Left ventricle myocardium inferior (tissue), 1 donor: ENCODE measurements at places on chromosomes 3 and 15. TPM values are rescaled to one million over a fixed set of nuclear protein-coding genes. Genes with fewer than 3 reads are reported as not detected.

GRCh38 chr3:124115956-124116355, 124.0 kb upstream of the ROPN1 start:
- peak overlapping the region; percentile 69 for H3K27ac ChIP-seq
- no peak for DNase-seq
- H3K4me3 ChIP-seq = peak overlapping the region; percentile 35

- H3K4me3 ChIP-seq = no peak overlapping the region
- H3K27me3 ChIP-seq = peaks cover 85% of the 10 kb centered on the region
- DNase-seq = no peak
- no peaks in the 10 kb centered on the region for H3K36me3 ChIP-seq
- H3K4me1 ChIP-seq = peaks cover 2% of the 10 kb centered on the region
Observed at GRCh38 chr15:20351448-20351971, 190.1 kb downstream of the GOLGA6L6 start.

DNA sequence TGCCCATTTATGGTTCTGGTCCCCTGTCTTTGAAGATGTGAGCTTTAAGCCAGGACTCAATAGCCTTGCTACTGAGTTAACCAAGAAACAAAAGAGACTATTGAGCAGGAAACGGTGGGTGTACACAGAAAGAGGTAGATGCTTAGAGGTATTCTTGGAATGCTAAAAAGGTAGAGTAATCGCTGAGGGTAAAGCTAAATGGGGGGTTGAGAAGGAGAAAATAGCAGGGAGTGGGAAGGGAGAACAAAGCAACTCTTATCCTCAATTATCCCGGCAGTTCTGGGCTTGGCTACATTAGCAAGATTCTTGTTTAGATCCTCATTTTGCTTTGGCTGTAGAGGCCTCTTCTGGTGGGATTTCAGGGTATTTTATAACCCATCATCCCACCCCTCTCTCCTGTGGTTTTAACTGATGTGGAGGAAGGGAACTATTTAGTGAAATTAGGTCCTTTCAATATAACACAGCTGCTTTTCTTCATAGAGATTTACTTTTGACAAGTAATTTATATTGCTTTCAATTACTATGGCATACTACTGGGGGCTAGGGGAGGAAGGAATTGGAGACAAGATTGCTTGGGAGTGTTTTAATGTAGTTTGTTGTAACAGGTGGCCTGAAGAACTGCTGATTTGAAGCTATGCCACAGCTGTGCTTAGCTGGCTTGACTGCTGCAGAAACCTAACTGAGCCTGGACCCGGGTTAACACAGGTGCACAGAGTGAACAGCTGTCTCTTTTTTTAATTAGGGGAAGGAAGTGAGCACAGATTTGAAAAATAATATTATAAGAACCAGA, 234.3 kb upstream of the CCDC54 start:
- no peak for DNase-seq
- H3K27me3 ChIP-seq = no peaks in the 10 kb centered on the region
- no peak overlapping the region for H3K27ac ChIP-seq
- peaks cover 12% of the 10 kb centered on the region for H3K4me1 ChIP-seq
- no peak overlapping the region for H3K4me3 ChIP-seq
- no peaks in the 10 kb centered on the region for H3K36me3 ChIP-seq

DNA sequence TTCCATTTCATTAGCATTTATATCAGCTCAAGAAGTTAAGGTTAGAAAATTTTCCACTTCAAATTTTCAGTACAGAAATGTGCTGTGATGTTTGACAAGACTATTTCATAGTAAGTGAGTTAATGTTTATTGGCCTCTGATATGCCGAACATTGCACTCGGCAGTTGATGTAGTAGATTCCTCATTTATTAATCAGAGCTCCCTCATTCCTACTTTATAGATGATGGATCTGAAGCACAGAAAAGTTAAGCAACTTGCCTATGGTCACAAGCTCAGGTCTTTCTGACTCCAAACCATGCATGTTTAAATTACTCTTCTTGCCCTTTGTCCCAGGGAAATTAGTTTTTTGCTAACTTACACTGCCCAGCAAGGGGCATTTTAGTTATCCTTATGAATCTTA, 92.0 kb downstream of the ATG7 start:
- peaks cover 21% of the 10 kb centered on the region for H3K4me1 ChIP-seq
- H3K27me3 ChIP-seq = no peaks in the 10 kb centered on the region
- no peak overlapping the region for H3K27ac ChIP-seq

DNA sequence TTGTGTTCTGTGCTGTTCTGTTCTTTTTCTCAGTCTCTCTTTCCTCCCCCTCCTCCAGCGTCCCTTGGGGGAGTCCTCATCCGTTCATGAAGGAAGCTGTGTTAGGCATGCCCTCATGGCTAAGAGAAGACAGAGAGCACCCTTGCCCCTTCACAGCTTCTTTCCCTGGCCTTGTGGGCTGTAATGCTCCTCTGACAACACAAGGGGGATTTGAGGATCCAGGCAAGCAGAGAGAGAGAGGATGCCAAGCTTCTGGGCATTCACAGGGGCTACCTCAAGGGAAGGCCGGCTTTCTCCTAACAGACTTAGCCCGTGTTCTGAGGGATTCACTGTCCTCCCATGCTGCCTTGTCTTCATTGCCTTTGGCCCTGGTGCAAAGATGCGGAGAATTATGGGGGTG, 389.5 kb downstream of the LRTM1 start:
- H3K4me3 ChIP-seq = no peak overlapping the region
- no peaks in the 10 kb centered on the region for H3K36me3 ChIP-seq
- peaks cover 13% of the 10 kb centered on the region for H3K4me1 ChIP-seq
- no peaks in the 10 kb centered on the region for H3K27me3 ChIP-seq
- DNase-seq = no peak

SOX14 gene
- total RNA-seq = not detected

PLSCR5 gene
- not detected for total RNA-seq

CCDC12 gene
- total RNA-seq = 31.0 TPM

P2RY1 gene
- 11.2 TPM for total RNA-seq
